ENCODE measurements at places on chromosomes 3 and 15.

DNA sequence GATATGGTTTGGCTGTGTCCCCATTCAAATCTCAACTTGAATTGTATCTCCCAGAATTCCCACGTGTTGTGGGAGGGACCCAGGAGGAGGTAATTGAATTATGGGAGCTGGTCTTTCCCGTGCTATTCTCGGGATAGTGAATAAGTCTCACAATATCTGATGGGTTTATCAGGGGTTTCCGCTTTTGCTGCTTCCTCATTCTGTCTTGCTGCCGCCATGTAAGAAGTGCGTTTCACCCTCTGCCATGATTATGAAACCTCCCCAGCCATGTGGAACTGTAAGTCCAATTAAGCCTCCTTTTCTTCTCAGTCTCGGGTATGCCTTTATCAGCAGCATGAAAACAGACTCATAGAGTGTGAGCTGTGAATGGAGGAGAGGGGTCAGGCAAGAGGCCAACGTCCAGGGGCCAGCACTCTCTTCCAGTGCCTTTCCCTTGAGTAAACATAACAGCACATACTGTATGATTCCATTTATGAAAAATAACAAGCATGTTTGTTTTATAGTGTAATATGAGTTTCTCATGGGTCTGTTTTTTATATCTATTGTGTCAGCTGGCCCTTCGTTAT, 16.3 kb upstream of the LCTL start:
- no peak for DNase-seq

GRCh38 chr15:79954661-79955060, 16.3 kb downstream of the BCL2A1 start:
- DNase-seq = no peak

DNA sequence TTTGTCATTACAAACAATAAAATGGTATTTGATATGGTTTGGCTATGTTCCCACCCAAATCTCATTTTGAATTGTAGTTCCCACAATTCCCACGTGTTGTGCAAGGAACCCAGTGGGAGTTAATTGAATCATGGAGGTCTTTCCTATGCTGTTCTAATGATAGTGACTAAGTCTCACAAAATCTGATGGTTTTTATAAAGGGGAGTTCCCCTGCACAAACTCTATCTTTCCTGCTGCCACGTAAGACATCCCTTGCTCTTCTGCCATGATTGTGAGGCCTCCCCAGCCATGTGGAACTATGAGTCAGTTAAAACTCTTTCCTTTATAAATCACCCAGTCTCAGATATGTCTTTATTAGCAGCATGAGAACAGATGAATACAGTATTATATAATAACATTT, 15.4 kb upstream of the AADAC start:
- no peak for DNase-seq

DNA sequence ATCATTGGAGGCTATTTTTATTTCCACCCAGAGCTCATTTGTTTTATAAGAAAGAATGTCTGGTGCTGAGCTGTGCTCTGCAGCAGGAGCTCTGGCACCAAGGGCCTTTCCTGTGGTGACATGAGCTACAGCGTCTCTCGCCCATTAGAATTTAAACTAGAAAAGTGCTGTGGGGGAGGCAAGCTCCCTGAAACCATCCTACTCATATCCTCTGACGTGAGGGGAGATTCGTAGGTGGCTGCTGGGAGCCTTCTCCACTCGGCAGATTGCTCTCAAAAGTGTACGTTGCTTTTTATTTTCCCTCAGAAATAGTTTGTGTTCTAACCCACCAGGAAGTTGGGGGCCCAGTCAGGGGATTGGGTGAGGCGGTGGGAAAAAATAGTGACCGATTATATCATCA, 76.3 kb upstream of the ARHGEF3 start:
- no peak for DNase-seq

- DNase-seq = no peak
These were observed 75.9 kb upstream of the PCSK6 start for GRCh38 chr15:101565377-101565776.

GRCh38 chr3:24316887-24317383, 177.7 kb downstream of the THRB start:
- DNase-seq = no peak

DNA sequence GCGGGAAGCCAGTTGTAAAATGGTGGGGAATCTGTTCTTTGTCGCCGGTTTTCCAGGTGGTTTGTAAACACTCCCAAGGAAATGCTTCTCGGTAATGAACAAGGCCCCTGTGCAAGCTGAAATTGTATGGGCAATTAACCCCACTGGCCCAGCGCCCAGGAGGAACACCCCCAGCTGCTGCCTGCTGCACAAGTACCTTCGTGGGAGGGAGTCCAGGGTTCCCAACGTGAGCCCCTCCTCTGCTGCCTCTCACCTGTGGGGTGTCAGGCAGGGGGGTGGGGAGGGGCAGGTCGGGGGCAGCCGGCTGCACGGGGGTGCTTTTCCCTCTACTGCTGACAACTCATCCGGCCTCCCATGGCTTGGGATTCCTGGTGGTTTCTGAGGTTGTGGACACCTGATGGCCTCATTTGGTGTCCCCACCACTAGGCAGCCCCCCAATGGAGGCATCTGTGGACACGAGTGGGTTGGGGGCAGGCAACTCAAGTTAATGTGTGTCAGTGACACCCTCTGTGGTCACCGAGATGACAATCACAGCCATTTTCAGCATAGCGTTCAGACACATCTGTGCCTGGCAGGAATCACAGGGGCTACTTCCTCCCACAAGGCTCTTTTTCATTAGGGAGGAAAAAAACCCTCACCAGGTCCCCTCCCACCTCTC, 35.6 kb upstream of the PRR23E start:
- no peak for DNase-seq

- DNase-seq = no peak
These were observed 10.2 kb upstream of the FSIP1 start for GRCh38 chr15:39792844-39793335.

- no peak for DNase-seq
These were observed 2.4 kb upstream of the PDCD6IP start for GRCh38 chr3:33795856-33796536.

DNA sequence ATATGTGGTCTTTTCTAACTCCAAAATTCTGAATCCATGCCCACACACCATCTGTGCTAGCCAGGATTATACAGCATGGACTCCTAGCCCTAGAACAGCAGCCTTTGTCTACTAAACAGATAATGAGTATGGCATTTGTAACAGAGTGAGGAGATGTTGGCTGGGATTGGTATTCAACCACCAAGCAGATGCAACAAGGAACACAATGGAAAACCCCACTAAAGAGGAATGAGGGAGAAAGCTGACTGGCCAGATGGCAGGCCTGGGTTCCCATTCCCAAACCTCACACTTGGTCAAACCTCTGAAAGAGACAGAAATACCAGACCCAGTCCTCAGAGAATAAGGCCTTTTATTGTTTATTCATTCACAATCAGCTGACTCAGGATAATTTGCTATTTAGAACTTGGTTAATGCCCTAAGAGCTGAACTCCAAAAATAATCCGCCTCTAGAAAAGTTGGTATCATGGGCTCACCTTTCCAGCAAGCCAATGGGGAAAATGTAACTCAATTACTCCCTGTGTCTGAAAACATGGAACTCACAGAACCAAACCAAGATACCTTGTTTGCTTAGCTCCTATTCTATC, 145.6 kb downstream of the LRRC3B start:
- no peak for DNase-seq

DNA sequence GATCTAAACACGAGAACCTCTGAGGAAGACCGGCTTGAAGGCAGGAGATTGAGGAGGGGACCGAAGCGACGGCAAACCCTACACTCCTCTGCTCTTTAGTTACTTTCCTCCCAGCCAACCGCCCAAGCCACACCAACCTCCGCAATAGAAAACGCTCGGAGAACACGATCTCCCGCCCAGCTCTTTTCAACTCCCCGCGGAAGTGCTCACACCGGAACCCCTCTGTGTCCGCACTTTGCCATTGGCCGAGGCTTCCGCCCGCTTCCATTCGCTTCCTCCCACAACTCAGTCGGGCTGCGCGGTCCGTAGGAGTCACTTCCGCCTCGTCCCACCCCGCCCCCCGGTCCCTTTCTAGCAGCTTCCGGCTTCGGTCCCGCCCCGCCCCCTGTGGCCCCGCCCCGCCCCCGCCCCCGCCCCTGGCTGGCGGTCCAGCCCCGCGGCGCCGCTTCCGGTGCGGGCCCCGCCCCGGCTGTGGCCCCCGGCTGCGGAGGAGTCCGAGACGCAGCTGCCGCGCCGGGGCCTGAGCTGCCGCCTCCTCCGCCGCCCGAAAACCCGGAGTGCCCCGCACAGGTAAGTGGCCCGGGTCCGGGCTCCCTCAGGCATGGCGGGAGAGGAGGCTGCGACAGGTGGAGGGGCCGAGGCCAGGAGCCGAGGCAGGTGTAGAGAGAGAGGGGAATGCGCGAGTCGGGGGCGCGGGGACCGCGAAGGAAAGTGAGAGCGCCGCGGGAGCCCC, at the start of gene ARID3B:
Gene ARID3B (plus strand): TSS at position 460 of the 733 bp plus-strand sequence. CDS start 2,717 bp downstream, outside the sequence.
- DNase-seq = peak; percentile 100

GRCh38 chr3:119665954-119666559, 5.7 kb upstream of the POPDC2 start:
- no peak for DNase-seq

DNA sequence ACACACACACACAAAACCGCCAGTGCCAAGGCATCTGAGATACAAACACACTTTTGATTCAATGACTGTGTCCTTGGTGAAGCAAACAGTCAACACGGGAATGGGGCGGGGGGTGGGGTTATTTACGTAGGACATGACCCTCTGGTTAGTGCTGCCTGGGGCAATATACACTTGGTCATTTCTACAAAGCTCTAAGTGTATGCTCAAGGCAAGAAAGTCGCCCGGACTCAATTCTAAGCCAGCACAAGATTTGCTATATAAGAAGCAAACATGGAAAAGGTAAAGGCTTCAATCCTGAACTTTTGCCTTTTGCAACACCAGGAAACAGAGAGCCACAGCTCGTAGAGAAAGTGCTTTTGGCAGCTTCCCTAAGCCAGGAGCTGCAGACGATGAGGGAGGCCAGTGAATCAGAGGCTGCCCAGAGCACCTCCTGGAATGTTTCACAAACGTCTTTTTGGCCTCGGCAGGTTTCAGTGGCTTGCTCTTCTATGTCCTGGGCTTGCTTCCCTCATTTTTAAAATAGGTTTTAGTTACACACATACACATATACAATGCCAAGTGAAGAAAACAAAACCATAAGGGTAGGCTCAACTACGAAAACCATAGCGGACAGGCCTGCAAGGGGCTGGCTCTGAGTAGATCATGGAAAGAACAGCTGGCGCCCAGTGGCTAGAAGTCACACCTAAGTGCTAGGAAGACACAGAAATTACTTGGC, 73.6 kb downstream of the TM4SF4 start:
- DNase-seq = no peak

- no peak for DNase-seq
These were observed 135.7 kb downstream of the MEIS2 start for GRCh38 chr15:36964626-36965025.
